ENCODE measurements at places on chromosomes 1 and 21.

GRCh38 chr1:54052431-54052933 lies 522 bp downstream of the TMEM59 start:
- peak; percentile 35 for DNase-seq

- no peak for DNase-seq
These were observed 5.9 kb downstream of the MX1 start for GRCh38 chr21:41431788-41432548.

GRCh38 chr1:244254467-244254866 lies 197.2 kb downstream of the ADSS2 start:
- no peak for DNase-seq

DNA sequence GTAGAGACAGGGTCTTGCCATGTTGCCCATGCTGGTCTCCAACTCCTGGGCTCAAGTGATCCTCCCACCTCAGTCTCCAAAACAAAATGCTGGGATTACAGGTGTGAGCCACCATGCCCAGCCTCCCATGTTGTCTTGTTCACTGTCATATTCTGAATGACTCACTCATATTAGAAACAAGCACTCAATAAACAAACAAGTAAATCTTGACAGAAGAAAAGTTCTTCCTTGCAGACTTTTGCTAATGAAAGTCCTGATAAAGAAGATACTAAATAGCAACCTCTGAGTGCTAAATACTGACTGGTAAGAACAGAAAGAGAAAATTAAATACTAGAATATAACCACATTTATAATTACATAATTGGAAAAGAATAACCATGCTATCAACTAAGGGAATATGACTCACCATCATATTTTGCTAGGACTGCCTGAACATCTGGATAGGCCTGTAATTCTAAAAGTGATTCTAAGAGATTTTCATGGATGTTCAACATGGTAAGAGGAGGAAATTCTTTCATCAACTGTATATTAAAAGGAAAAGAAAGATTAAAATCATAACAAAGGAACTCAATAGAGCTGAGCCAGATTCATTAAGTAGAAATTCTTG lies 37.3 kb downstream of the ST7L start:
- no peak for DNase-seq

- DNase-seq = no peak
These were observed 520.4 kb upstream of the CXADR start for GRCh38 chr21:16992448-16992847.

- DNase-seq = no peak
These were observed 282.3 kb downstream of the SEC16B start for GRCh38 chr1:177687544-177687943.

DNA sequence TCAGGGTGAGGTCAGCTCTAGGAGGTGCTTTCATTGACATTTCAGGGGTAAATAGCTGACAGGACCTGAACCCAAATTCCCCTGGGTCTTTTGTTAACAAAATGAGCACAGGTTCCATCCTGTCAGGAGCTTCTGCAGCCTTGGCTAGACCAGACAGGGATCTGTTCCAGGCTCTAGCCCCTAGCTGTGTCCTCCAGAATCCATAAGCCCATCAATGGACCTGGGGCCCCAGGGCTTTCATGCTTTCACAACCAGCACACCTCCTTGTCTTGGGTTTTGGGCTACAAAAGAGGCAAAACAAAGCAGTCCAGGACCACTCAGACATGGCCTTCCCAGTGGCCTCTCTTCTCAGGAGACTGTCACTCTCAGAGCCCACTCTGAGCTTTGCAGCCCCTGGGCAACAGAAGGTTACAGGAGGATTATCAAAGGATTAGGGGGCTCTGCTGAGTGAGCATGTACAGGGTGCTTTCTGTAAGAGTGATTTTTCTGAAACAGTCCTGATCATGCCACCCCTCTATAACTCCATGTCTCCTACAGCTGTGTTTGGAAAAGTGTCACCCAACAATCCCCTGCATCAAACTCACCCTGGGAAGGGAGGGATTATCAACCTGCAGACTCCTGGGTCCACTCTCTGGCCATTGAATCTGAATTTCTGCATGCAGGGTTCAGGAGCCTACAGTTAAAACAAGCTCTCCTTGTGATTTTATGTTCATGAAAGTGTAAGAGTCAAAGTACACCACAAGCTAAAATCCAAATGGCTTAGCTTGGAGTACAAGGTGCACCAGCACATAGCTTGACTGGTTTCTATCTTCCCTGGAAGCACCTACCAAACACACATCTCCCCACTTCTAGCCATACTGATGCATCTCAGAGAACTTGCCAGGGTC lies 67.7 kb upstream of the GCLM start:
- no peak for DNase-seq

DNA sequence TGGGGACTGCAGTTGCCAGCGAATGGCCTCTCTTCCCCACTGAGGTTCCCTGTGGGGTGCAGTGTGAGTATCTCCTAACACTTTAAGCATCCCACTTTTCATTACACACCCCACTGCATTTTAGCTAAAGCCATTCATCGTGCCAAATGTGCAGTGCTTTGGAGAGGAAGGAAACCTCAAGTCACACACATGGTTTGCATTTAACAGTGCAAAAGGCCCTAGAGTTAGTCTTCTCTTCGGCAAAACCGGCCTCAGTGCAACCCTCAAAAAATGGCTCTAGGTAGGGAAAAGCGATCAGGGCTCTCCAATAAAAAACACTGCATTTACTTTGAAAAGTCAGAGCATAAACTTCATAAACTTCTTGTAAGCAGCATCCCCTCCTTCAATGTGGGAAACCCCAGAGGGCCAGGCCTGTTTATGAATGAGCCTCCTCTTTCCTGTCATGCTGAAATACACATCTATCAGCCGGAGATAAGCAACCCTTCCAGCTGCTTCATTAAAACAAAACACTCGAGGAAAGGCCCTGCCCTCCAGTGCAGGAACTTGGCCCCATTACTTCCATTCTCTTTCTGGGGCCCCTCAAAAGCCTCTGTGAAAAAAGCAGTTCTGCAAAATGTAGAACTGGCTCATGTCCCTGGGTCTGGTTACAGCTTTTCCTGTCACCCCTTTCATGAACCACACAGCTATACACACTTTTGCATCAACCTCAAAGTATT lies 184.0 kb downstream of the CDC7 start:
- DNase-seq = no peak

DNA sequence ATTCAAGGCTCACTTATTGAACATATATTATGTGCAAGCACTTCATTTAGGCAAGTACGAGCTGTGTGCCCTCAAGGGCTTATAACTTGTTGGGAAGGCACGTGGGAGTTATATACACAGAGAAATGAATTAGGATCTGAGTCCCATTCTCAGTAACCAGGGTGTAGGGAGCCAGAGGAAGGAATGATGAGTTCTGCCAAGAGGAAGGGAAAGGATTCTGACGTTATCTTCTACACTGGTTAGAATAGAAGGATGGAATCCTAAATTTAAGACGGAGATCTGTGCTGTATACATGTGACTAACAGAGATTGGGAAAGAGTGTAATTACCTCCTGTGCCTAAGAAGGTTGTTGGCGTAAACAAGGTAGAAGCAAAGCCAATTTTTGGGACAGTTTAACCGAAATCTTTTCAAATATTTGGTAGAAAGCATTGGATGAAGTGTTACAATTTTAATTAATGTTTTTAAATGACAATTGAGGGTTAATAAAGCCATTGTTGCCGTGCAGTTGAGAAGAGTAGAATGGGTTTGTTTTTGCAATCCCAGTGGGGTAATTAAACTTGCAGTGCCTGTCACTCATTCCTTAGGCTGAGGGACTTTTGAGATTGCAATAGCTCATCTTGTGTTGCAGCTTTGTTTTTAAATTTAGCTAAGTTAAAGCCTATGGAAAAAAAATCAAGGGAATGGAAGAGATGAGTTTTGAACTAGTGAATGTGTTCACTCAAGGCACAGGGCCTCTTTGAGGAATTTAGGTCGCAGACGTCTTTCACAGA lies 177.2 kb downstream of the NFIA start:
- no peak for DNase-seq

DNA sequence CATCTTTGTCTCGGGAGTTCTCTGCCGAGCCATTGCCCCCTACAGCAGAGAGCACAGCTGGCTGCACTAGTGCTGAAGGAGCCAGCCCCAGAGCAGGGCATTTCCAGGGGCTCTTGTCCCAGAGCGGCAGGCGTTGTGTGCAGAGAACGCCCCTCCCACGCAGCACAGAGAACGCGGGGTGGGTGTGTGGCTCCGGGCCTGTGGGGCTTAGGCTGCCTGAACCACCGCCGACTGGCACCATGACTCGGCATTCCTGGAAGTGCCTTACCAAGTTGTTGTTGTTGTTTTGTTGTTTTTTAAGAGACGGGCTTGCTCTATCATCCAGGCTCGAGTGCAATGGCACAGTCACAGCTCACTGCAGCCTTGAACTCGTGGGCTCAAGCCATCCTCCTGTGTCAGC lies 15.8 kb upstream of the DIP2A start:
- DNase-seq = no peak

GRCh38 chr1:61604684-61605083 lies 120.3 kb downstream of the TM2D1 start:
- no peak for DNase-seq

- no peak for DNase-seq
These were observed 247.8 kb downstream of the RRAGC start for GRCh38 chr1:38611664-38612211.

DNA sequence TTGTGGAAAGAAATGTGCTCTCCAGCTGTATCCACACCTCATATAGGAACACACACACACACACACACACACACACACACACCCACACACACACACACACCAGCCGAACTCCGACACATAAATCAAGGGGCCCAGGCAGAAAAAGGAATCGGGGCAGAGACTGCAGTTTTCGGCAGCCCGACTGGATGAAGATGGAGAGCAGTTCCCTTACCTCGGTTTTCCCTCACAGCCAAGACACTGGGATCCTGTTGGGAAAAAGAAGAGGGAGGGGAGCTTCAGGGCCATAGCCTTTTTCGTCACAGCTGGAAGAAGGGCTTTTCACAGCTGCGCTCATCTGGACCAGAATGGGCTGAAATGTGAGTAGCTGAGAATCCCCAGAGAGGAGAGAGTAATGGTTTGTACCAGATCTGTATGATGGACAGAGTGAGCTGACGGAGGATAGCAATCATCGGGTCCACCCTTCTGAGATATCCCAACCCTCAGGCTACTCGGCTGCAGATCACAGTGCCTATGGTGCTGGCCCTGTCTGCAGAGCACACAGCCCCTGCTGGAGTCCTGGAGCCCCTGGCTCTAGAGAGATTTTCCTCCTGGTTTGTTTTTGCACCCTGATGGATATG lies 37.7 kb downstream of the PIK3C2B start:
- no peak for DNase-seq

DNA sequence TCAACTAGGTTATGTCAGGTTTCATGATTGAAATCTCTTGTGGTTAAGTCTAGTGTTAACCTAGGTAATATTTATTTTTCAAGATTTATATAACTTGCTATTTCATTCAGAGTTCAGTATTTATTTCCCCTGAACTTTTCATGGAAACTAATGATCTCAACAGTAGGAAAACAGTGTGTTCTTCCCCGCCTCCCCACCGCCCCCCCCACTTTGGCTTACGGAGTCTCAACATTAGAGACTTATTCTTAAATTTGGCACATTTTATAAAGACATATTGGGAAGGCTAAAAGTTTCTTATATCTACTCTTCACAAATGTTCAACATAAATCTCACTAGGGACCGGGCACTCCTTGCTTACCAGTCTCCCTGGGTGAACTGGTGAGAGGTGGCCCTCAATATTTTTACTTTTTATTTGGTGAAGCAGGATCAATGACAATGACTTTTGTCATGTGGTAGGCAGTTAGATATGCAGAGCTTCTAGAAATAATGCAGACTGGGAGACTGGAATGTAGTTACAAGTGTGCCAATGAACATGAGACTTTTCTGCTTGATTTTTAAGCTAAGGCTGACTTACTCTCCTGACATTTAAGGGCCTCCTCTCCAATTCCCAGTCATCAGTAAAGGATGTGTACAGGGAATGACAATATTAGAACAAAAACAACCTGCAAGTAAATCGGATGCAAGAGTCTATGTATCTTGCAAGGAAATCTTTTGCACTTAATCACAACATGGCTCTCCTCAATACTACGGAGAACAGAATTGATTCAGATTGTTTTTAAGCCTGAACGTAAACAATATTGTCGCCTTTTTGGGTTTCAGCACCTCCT lies 1.7 kb upstream of the MAN1A2 start:
- no peak for DNase-seq

DNA sequence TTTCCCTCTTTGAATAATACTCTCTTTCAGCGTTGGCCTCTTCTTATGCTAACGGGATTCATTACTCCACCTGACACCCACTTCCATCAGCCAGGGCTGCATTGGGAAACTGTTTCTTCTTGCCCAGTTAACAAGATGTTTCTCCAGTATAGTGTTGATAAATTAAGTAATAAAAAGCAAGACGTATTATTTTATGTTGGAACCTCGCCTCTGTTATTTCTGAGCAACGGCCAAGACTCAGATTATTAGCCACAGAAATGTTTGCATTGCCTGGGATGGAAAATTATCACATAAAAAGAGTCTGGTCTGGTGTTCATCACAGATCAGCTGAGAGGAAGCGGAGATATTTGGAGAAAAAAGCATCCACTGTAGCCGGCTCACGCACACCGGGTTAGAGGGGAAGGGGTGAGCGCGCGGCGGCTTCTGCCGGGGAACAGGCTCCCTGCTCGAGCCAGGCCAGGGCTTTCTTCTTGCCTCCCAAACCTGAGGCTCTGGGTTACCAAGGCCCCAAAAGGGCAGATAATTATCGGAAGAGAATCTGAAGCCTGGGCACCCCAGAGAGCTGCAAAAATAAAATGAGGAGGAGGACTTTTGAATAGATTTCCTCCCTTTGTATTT lies 189.5 kb downstream of the PRDM16 start:
- no peak for DNase-seq

- no peak for DNase-seq
These were observed 45.1 kb downstream of the TRPM2 start for GRCh38 chr21:44398499-44398898.

- DNase-seq = no peak
These were observed 142.5 kb downstream of the TIAM1 start for GRCh38 chr21:31201548-31201947.

- DNase-seq = no peak
These were observed 2.5 kb upstream of the GRHL3 start for GRCh38 chr1:24316645-24317044.

DNA sequence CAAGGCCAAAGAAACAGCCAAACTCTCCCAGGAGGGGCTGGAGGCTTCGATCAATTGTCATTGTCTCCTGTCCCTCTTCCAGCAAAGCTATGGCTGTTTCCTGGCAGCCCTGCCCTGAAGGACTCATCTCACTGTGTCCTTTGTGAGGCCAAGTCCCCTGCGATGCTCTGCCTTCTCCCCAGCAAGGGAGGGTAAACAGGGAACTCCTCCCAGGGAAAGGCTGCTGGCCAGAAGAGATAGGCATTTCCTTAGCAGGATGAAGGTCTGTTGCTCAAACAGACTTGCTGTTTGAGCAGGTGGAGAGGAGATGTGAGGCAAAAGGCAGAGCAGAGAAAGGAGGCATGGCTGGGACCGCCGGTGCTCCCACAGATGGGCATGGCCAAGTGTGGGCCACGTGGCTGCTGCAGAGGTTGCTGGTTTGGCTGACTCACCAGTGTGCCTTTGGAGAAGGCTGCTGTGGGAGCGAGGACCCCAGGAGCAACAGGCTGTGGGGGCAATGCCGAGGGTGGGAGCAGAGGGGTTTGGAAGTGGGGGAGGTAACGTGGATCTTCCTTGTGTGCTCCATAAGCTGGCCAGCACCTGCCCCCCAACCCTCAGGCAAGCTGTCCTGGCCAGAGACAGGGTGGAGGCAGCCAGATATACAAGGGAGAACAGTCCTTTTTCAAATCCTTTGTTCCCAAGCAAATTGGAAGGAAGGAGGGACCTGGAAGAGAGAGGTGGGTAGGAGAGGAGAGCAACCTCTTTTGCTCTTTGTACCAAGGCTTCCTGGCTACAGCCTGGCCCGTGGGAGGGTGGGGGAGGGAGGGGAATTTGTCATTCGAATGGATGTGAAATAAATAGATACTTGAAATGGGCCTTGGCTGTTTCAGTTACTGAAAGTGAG lies 449.8 kb downstream of the SIPA1L2 start:
- no peak for DNase-seq

GRCh38 chr1:55535724-55536544 lies 320.8 kb upstream of the USP24 start:
- no peak for DNase-seq

Data from stimulated activated naive CD8-positive, alpha-beta T cell treated with anti-CD3 and anti-CD28 coated beads, Interleukin-15, Interleukin-2, amounts not matched to agents 100 U/mL and 50 U/mL, for 24 hours (primary cell).